ENCODE measurements at places on chromosomes 7 and 10.

DNA sequence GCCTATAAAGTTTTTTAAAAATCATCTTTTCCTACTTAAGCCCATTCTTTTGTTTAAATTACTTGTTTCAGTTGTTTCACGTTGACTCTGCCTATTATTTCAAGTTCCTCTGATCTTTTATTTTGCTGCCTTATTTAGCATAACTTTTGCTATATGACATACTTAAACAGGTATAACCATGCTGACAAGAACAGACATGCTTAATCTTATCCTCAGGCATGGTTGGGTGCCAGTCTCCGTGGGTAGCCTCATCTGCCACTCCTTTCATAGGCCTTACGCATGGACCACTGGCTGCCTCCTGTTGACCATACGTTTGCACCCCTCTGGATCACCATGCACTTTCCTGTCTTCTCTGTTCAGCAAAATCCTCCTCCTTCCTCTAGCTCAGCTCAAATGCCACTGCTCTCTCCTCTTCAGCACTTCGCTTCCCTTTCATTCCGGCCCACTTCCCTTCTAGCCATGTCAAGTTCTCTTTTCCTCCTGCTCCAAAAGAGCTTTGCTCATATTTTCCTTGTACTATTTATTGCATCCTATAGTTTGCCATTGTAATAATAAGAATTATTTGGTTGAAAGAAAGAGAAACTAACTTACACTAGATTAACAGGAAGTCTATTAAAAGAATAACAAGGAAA is 10.0 kb upstream of the TSPAN33 start:
- no peak for DNase-seq

DNA sequence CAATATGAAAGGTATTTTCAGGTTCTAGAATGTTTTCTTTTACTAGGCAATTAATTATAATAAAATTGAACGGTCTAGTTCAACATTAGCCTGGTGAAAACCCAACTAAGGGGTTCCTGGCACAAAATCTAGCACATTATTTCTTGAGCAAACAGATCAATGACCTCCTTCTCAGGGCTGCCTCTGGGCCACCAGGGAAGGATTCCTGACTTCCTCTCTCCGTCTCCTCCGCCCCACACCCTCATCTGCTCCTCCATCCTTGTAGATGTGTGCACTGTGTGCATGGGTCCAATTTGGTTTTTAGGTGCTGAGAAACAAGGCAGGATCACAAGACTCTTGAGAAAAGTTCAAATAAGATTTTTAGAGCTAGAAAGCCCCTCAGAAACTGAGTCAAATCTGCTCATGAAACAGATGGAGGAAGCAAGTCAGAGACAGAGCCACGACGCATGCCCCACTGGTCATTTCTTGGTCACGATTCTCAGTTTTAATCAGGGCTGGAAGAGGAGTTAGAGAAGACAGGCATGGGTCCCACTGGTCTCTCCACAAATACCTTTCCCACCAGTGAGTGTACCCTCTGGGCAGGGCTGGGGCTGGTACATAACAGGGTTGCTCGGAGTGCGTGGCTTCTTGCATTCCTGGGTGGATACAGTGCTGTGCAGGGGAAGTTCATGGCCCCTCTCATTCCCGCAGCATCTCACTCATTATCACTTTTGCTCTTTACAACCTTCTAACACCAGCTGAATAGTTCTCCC is 3.8 kb downstream of the TRPV6 start:
- no peak for DNase-seq

DNA sequence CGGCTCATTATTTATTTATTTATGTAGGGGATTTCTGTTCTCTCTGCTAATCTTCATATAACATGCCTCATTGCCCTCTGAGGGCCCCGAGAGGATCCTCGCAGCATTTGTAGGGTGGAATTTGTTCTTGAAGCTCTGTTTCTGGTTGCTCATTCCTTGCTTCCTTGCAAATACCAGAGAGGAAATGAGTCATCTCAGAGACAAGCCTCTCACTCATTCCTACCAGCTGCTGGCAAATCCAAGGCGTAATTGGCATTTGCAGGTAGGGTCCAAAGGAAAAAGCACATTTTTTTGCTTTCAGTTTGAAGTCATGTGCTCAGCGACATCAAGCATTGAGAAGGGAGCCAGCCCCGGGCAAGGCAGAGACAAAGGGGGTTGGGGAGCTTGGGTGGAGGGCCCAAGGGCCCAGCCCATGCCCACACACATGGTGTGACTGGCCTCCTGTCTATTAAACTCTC is 501.6 kb downstream of the GALNT17 start:
- no peak for DNase-seq

DNA sequence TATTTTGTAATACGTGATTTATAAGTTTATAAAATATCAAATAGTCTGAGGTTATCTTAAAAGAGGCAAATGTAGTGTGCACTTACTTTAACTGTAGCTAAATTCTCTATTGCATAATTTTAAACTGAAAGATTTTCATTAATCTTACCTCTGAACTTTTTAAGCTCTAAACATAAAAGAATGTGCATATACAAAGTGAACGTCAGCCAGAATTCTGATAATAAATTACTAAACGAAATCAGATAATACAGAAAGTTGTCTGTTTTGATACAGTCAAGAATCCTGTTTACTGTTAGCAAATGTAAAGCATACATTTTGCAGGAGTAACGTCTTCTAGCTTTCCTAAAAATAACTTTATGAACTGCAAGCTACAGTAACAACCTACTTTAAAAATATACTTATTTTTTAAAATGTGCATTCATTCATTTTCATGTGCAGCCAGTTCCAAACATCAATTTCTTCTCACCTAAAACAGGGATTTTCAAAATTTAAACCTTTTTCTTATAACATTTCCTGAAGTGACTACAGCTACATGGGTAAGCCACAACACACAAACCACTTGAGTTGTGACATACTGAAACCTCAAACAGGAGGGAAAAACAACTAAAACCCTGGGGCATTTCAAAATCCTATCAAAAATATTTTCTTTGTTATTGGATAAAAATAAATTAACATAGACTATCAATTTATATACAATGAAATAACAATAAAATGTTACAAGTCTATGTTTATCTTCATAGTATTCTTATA is 92.7 kb downstream of the RNLS start:
- DNase-seq = no peak

DNA sequence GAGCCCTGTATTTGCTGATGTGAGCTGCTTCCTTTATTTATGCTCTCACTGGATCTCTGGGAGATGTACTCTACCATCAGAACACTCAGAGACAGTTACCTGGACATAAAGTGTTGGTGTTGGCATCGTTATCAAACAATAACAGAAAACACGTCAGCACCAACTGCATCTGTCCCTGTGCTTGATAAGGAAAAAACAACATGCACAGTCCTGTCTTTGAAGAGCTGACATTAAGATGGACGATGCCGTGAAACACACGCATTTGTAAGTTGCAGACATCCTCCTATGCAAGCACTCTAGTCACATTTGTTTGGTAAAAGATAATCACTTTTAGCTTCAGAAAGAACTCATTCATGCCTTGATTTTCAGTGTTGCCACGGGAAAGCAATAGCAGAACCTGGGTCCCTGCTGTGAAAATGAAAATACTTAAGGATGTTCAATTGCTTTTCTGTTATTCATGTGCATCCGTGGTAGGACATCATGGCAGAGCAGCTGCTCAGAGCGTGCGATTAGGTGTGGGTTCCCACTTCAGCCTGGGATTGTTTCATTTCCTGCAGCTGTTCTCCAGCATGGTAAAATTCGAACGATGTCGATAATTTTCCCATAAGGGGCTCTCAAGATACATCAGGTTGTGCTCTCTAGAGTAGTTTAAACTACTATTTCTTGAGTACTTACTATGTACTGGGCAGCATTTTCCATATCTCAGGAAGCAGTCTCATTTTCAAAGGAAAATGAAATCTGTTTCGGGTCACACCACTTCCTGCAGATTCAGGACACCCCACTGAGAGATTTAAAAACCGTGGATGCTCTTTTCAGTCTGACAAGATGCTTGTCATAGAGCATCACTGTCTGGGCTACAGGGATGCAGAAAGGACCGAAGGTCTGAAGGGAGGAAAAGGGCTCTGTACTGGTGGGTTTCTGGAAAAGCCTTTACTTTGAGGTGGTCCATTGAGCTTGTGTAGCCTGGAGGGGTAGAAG is 248.7 kb downstream of the CAMK1D start:
- no peak for DNase-seq

- DNase-seq = no peak
Observed at GRCh38 chr7:124072603-124073309, 39.9 kb upstream of the TMEM229A start.

GRCh38 chr7:73487486-73487885 is 34.6 kb downstream of the BAZ1B start:
- DNase-seq = no peak

GRCh38 chr10:12338981-12339380 is 10.4 kb upstream of the CAMK1D start:
- no peak for DNase-seq

DNA sequence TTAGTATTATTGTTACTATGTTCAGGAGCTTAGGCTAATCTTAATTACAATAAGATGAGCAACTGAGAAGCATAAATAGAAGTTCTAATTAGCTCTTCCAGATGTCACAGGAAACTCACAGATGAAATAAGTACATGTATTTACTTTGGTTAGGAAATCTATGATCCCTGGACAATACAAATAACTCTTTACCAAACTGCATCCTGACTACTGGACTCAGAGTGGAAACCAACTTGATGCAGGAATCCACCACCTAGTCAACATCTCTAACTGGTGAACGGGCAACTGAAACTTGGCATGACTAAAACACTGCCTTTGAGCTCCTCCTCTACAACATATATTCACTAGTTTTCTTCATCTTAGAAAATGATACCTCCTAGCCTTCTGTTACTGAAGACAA is 193.2 kb downstream of the AGMO start:
- DNase-seq = no peak

DNA sequence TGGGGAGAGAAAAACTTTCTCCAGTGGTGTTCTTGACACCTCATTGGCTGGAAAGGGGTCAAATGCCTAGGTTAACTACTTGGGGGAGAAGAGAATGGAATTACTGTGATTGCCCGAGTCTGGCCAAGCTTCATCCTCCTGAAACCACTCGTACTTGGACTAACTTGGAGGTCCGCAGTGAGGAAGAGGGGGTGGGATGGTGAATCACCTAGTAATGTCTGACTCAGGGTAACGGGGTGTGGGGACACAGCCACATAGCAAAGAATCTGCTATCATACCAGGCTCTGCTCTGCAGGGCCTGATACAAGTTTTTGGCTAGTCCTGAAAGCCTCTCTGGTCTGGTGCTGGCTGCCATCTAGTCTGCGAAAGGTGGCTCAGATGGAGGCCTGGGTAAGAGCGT is 190.9 kb downstream of the RPS24 start:
- DNase-seq = no peak

- no peak for DNase-seq
Observed at GRCh38 chr7:103914147-103914899, 75.1 kb downstream of the RELN start.

DNA sequence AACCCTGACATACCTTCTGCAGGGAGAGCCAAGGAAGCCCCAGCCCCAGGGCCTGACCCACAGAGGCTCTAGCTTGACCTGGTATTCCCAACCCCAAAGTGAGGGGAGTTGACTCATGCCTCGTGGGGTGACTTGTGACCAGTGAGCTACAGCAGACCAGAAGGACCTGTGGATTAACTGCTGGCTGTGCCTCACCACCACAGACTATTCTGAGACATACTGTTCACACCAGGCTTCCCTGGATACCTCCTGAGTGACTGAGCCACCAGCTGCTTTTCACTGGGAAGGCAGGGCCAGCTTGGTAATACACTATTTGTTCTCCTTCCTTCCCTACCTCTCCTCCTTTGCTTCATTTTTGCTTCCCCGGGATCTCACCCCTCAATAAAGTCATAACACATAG is 7.3 kb downstream of the PLXNA4 start:
- DNase-seq = no peak

DNA sequence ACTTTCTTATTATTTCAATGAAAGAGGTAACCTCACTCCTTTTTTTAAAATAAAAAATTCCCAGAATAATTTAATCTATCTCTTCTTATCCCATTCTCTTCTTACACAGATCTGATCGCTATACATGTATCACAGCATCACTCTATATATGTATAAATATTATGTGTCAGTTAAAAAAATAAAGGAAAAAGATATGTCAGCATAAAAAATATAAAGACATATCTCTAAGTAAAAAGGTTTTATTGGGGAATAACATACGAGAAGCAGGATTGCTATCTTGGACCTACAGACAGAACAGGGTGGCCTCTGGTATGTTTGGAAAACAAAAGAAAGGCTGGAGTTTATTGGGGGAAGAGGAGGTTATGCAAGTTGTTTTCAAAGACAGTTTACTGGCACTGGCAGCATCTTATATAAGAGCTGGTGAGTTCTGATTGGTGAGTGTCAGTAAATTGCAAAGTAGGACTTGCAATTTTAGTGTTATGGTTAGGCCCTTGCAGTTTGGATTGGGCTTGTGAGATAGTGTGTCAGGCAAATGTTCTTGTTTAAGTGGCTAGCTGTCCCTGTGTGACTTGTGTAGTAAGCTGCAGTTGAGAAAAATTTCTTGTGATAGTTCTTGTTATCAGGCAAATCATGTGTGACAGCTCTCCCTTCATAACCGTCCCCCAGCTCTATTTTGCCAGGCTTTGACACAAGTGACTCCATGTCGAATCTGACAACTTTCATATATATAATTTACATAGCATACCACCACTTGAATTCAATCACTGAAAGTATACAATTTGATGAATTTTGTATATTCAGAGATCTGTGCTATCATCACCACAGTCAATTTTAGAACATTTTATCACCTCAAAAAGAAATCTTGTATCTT is 118.2 kb downstream of the HBP1 start:
- no peak for DNase-seq

DNA sequence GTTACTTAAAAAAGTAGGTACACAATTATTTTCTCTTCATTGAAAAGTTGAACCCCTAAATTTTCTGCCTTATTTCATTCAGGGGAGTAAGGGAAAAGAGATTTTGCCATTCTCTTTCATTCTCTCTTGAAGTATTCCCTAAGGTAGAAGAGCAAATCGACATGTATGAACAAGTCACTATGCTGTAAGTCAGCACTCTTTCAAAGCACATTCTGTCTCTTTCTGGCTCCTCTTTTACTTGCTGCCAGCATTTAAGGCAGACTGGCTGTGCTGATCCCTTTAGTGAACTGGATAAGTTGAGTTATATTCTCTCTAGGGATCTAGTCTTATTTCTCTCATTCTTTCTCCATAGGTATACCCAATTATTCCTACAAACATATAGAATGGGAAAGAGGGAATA is 222.3 kb upstream of the ZWINT start:
- no peak for DNase-seq

DNA sequence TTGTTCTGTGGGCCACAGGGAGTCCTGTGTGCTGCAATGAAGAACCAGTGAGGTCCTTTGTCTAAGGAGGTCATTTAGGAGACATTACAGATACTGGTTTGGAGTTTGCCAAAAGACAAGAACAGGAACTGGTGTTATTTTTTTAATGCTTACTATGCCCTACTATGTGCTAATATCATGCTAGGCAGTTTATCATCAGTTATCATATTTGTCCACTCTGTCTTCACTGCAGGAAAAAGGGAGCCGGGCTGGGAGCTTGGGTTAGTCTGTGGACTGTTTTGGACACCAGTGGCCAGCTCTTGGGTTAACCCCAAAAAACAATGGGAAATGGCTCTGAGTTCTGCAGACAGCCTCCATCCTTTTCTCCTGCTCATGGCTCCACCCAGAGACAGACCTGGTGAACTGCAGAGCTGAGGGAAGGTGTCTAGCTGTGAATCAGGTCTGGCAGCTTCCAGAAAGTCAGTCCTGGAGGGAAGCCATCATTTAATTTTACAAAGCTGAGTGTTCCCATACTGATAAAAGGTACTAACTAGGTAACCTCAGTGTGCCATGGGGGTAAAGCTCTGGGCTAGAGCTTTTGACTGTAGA is 101.2 kb upstream of the ZNF746 start:
- DNase-seq = no peak

GRCh38 chr10:69741671-69742355 is 59.9 kb upstream of the COL13A1 start:
- DNase-seq = no peak

GRCh38 chr7:104327534-104327933 is 869 bp upstream of the LHFPL3 start:
- DNase-seq = no peak

Measured in CD14-positive monocyte (primary cell).